ENCODE measurements at places on chromosomes 16 and 17.

GRCh38 chr16:29784901-29785500 lies 5.5 kb upstream of the KIF22 start:
- DNase-seq, result no peak

- no peak for DNase-seq
Observed at GRCh38 chr17:19725486-19725885, 9.1 kb upstream of the SLC47A2 start.

- DNase-seq, result no peak
Observed at GRCh38 chr17:66354981-66355380, 52.6 kb downstream of the PRKCA start.

DNA sequence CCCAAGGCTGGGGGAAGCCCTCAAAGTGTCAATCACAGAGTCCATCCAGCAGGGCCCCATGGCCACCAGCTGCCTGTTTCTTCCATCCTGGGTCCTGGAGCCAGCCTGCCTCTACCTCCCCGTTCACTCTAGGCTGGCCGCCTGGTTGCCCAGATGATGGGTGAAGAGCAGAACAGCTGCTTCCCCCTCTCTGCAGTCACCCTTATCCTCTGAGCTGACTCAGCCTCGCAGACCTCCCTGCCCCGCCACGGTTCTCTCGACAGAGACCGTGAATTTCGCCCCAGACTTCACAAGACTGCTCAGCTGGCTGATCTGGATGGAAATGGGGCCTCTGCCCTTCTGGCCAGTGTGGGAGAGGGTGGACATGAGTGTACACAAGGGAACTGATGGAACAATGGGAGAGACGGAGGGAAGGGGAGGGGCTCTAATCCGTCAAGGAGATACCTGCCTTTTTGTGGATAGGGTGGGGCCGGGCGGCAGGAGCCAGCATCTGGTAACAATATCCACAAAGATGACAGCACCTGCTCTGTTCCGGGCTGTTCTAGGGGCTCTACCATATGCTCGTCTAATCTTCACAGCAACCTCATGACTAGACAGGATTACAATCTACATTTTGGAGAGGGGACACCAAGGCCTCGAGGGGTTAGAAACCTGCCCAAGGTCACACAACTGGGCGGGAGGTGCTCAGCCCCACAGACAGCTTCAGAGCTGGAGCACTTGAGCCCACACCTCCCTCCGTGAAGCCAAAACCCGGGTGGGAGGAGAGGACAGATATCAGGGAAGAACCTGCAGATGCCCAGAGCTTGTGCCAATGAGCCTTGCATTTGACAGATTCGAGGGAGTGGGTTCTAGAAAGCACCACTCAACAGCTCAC lies 136.0 kb downstream of the SDK2 start:
- no peak for DNase-seq

- DNase-seq, result no peak
Observed at GRCh38 chr17:52947418-52947817, 788.9 kb upstream of the CA10 start.

DNA sequence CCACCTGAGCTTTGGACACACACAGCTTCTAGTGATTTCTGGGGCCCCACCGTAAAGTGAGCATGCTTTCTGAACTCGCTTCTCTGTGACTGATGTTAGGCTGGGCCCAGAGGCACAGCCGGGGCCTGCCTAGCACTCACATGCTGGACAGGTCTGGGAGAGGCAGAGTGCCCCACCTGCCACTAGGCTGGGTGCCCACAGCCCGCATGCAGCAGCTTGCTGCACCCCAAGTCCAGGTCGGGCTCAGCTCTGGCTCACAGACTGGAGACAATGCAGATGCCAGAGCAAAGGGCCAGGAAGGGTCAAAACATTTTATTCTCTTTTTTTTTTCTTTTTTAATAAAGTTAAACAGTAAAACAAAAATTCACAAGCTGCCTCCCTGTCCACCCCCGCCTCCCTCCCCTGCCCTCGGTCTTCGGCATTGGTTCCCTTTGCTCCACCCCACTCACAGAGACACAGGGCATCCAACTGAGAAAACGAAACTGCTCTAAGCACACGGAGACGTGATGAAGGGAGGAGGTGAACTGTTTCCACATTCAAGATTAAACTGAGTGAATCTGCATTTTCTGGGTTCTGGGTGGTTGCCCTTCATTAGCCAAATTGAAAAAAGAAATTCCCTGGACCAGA lies 9.7 kb downstream of the CNP start:
- DNase-seq, result no peak

DNA sequence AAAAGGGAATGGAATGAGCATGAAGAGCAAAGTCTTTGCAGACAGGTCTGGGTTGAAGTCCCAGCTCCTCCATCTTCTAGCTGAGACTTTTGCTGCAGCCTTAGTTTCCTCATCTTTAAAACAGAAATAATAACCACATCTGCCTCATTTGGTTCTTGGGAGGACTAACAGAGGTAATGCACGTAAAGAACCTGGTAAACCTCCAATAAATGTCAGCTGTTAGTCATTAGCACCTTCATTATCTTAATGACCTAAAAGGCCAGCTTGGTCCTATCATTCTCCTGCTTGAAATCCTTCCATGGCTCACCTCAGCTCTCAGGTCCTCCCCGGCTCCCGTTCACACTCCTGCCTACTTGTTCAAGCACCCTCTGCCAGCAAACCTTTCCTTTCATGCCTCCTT lies 51.8 kb downstream of the SKAP1 start:
- DNase-seq, result no peak

GRCh38 chr16:62954144-62955032 lies 918.1 kb upstream of the CDH8 start:
- DNase-seq, result no peak

All from AML-193 (cell line).